ENCODE measurements at places on chromosomes 6 and 20. TPM values are rescaled to one million over a fixed set of nuclear protein-coding genes. Genes with fewer than 3 reads are reported as not detected.

- DNase-seq = no peak
Observed at GRCh38 chr6:157644043-157644810, 178.8 kb upstream of the SNX9 start.

GRCh38 chr6:70310063-70310694 is 7.3 kb upstream of the COL9A1 start:
- peak; percentile 43 for DNase-seq

IL22RA2 gene
- not detected for polyA plus RNA-seq

GINS1 gene
- 18.1 TPM for polyA plus RNA-seq

GRCh38 chr6:31210123-31210522 is 39.6 kb upstream of the POU5F1 start:
- peak; percentile 22 for DNase-seq

- no peak for DNase-seq
Observed at GRCh38 chr20:32522776-32523612, 62.1 kb downstream of the NOL4L start.

FGD2 gene
- 2.6 TPM for polyA plus RNA-seq

ADGRF4 gene
- 0.11 TPM for polyA plus RNA-seq

SCRT2 gene
- not detected for polyA plus RNA-seq

METTL24 gene
- 13.6 TPM for polyA plus RNA-seq

DNA sequence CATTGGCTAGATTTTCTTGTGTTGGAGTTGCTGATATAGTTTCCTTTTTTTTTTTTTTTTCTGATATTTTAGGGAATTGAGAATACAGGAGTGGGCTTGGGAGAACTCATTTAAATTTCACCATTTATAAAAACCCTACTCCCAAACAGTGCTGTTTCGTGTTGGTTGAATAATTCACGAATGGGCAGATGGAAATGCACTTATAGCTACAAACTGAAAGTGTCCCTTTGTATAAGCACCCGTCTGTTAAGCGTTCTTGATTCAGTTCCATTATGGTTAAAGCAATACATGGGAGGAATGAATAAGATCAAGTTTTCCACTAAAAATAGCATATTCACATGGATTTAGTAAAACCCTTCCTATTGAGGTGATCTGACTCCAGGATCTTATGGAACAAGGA is 122.2 kb upstream of the ARG1 start:
- DNase-seq = no peak

GRCh38 chr20:60242836-60243505 is 284.7 kb downstream of the CDH26 start:
- DNase-seq = no peak

DNA sequence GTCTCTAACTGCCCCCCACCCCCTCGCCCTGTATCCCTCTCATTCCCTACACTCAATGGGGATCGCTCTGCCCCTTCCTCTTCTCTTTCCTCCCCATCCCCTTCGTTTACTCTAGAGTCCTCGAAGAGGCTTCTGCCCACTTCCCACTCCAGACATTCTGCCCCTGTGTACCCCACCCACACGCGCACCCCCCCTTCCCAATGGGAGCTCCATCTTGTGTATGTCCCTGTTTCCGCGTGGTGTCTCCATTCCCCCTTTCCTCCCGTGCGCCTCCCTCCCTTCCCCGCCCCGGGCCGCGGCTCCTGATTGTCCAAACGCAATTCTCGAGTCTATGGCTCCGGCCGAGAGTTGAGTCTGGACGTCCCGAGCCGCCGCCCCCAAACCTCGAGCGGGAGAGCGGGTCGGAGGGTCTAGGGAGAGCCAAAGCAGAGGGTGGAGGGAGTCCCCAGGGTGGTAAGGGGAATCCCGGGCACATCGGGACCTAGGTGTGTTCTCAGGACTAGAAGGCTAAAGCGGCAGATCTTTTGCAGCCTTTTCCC is 679 bp upstream of the RING1 start:
- DNase-seq = no peak

- DNase-seq = no peak
Observed at GRCh38 chr6:102641426-102641825, 1247.9 kb downstream of the GRIK2 start.

GRCh38 chr6:40325791-40326190 is 261.4 kb downstream of the LRFN2 start:
- no peak for DNase-seq

TMEM74B gene
- polyA plus RNA-seq = 5.7 TPM

- no peak for DNase-seq
Observed at GRCh38 chr6:99589907-99590493, 16.6 kb upstream of the PRDM13 start.

Data from renal pelvis (tissue), 12 donors.